ENCODE measurements at places on chromosomes 11 and 22.
A peak's percentile ranks its signal among the peaks of the same experiment; 100 is the strongest.

- no peak for DNase-seq
Measured at GRCh38 chr11:8806974-8807373, 104.0 kb upstream of the AKIP1 start.

GRCh38 chr11:75096456-75097172 is at the start of gene OR2AT4:
TSS of gene OR2AT4 (minus strand) at chr11:75096876.
- no peak for DNase-seq

GRCh38 chr11:66541892-66542291 is 4.0 kb downstream of the ZDHHC24 start:
- DNase-seq, result no peak

GRCh38 chr22:32219026-32219425 is 14.2 kb upstream of the RFPL2 start:
- no peak for DNase-seq

DNA sequence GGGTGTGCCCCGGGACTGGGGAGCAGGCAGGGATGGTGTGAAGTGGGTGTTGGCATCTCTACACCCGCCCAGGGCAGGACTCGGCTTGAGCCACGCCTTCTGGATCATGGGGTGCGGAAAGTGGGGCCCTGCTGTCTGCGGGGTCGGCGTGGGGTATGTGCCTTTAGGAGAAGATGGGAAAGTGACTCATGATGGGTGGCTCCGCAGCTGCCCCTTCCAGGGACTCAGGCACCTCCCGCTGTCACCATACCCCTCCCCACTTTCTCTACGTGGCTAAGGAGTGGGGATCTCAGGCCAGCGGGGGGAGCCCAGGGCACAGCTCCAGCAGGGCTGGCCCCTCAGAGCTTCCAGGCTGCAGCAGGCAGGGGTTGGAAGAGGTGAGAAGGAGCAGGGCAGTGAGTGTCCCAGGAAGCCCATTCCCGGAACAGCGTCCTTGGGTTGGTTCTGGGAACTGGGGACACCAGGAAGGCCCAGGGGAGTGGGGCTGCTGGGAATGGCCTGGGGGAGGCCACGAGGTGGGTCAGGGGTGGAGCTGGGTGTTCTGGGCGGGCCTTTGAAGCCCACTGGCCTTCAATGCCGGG is 102.9 kb upstream of the FGF3 start:
- no peak for DNase-seq

DNA sequence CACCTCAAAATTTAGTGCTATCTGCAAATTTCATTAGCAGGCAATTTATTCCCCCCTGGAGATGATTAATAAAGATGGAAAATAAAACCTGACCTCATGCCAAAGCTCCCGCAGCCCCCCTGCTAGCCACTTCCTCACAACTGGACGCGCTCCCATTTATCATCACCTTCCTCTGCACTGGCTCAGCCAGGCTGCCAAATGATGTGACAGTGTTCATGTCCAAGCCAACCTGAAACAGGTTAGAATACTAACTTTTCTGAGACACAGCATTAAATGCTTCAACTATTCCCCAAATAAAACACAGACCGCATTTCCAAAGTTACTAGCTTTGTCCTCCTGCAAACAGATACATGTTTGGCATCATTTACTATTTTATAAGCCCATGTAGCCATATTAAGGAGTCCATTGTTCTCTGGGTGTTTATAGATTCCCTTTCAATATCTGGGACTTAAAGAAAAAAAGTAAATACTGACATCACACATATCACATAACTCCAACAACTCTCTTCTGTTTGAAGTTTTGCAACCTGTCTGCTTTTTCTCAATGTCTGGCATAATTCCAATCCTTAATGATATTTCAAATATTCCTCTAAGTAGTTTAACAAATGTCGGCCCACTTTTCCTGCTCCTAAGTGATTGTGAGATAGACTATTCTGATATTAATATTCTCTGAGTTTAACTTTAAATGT is 829.7 kb upstream of the FAT3 start:
- no peak for DNase-seq

GRCh38 chr11:131423688-131424087 is 53.3 kb downstream of the NTM start:
- no peak for DNase-seq

- DNase-seq, result no peak
Measured at GRCh38 chr11:66708701-66709100, 20.3 kb downstream of the SPTBN2 start.

DNA sequence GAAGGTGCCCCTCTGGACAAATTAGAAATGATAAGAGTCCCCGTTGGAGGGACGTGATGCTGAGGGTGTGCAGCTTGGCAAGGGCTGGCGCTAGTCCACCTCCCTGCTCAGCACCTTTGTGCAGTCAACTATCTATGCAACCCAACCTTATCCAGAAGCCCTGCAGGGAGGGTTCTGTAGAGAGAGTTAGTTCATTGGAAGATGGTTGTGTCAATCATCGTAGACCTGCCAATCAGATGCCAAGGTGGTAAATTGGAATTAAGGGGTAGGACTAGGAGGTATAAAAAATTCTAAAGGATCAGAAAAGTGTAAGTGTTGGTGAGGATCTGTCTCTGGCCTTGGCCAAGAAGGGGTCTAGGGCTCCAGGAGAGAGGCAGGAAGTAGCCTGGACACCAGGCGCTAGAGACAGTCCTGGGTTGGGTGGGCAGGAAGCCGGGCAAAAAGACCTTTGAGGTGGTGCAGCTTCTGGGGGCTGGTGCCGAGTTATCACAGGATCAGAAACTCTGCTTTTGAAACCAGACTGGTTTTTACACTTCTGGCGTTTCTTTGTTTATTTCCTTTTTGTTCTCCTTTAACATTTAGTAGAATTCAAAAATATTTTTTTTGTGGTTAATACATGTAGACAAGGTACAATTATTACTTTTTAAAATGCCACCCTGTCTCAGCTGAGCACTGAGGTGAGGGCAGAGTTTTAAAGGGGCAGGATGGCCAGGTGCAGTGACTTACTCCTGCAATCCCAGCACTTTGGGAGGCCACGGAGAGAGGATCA is 1.6 kb downstream of the C1QTNF6 start:
- DNase-seq, result no peak

- DNase-seq, result no peak
Measured at GRCh38 chr11:129012880-129013279, 70.2 kb upstream of the TP53AIP1 start.

DNA sequence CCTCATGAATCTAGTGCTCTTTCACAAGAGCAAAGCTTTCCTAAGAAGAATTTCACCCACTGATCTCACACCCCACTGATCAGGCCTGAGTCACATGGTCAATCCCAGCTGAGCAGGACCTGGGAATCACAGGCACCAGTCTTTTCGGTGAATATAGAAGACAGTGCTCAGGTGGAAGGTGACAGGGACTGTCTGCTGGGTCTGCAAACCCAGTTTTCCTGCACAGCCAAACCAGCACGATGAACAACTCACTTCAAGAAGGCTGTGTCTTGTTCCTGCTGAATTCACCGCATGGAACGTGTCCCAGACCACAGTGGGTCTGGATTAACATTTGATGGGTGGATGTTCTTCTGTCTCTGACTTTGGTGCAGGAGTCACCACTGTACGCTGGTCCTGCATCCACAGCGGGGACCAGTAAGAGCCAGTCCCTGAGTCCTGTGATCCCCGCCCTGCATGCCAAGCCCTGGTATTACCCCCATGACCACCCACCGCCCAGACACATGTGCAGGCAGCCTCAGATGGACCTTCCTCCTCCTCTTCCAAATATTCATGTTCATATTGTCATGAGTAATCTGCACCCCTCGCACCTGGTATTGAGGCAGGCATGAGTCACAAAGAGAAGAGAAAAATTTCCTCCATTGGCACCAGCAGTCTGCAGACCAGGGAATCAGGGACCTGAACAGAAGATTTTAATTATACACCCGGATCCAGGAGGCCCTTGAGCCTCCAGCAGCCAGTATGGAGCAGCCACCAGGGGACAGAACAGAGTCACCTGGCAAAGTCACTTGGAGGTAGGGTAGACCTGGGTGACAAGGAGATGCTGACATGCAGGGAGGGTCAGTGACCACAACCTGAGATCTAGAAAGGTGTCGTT is 8.6 kb upstream of the IGLL5 start:
- no peak for DNase-seq

DNA sequence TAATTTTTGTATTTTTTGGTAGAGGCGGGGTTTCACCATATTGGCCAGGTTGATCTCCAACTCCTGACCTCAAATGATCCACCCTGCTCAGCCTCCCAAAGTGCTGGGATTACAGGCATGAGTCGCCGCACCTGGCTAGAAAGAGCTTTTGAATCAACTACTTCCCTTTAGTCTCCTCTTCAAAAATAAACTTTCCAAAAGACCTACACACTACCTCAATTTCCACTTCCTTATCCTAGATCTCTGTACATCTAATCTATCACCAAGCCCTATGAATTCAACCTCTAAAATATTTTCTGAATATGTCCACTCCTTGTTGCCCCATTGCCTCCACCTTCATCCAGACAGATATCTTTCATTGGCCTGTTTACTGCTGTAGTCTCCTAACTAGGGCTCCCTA is 13.1 kb upstream of the DDX6 start:
- DNase-seq, result no peak

DNA sequence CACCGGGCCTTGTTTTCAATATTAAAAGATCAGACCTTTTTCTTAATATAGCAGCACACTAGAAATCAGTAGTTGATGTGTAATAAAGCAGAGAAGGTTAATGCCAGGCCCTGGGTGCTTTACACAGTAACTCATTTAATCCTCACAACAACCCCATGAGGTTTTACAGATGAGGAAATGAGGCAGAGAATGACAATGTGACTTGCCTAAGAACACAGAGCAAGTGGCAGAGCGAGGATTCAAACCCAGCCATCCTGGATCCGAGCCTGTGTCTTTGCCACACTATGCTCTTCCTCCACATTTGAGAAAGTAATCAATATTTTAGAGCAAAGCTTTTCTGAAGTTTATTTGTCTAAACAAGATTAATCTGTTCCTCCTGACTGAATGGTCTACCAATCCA is 7.2 kb downstream of the JAML start:
- no peak for DNase-seq

DNA sequence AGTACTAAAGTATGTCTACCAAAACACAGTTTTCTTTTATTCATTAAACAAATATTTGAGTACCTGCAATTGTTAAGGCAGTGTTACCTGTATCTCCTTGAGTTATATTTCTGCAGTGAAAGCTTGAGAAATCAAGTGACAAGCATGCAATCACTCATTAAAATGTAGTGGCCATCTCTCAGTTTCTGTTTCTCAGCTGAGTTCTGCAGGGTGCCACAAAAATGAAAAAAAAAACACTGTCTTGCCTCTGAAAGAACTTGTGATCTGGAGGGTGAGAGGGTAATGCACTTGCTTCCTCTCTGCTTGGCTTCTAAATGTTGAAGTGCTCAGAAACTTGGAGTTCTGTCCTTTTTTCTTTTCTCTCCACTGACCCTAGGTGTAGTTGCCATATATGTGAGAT is 6.8 kb downstream of the QSER1 start:
- DNase-seq, result no peak

DNA sequence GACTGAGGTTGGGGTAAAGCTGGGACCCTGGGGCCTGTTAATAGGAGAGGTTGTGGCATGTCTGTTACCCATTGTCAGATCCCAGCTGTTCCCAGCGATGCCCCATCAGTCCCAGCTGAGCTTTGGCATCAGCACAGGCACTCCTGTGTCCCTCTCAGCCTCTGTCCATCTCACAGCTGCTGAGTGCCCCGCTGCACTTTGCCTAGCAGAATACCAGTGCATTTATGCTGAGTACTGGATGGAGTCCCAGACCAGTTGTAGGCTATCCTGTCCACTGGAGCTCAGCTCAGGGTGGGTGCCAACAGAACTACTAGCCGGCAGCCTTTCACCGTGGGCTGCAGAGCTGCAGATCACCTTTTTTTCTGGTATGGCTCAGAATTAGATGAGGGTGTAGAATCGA is 9.9 kb downstream of the FXYD6 start:
- DNase-seq, result no peak

GRCh38 chr11:42870480-42870879 is 441.3 kb upstream of the API5 start:
- no peak for DNase-seq

DNA sequence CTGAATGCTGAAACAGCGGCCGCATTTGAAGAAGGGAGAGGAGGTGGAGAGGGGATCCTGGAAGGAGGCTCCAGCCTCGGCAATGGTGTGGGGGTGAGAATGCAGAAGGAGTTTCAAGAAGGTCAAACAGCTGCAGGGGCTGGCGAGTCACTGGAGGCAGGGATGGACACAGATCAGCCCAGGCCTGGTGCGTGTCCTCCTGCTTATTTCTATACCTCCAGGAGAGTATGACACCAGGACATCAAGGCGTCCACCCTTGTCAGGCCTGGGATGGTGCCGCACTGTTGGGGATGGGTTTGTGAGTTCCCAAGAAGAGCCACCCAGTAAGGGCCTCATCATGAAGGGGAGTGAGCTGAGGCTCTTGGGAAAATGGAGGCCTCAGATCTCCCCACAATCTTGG is 23.1 kb downstream of the IGLL1 start:
- no peak for DNase-seq

DNA sequence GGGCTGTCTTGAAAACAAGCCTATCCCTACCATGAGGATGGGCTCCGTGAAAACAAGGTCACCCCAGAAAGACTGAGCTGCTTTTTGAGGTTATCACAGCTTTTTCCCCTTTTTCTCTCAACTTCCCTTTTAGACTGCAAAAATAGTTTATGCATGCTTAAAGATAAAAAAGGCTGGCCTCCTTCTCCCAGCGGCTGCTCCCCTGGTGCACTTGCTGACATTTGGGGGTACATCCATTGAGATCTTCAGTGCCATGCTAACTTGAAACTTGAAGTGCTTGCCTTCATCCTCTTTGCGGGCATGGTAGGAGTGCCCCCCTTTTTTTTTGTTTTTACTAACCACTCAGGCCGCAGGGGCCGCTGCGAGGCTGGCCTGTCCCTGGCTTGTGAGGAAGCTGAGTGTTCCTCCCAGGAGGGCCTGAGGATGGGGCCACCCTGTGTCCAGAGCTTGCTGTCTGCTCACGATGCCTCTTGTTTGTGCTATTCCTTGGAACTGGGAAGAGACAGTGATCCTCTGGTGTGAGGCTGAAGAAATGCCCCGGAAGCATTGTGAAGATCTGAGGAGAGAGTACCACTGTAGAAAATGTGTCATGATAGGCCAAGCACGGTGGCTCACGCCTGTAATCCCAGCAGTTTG is 2.2 kb downstream of the TANGO2 start:
- DNase-seq, result no peak

DNA sequence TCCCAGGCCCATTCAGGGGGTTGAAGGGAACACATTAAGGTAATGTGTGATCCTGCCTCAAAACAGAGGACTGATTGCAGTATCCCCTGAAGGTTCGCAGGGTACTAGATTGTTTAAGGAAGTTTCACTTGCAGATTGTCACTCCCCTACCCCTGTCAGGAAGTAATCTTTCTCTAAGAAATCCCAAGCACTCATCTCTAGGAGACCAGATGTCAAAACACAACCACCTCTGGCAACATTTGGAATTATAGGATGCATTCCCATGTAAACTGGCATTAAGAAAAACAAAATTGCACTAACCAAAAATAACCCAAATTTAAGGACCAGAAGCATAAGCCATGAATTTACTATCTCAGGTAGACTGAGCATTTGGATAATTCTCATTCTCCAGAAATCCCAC is 1.6 kb downstream of the MRPL17 start:
- DNase-seq, result no peak

GRCh38 chr22:29867260-29867659 is 15.7 kb upstream of the MTMR3 start:
- DNase-seq, result no peak

- peak; percentile 49 for DNase-seq
Measured at GRCh38 chr11:129853518-129854231, 38.0 kb downstream of the TMEM45B start.
